ENCODE measurements at places on chromosomes 7 and 10. TPM values are rescaled to one million over a fixed set of nuclear protein-coding genes. Genes with fewer than 3 reads are reported as not detected.

DNA sequence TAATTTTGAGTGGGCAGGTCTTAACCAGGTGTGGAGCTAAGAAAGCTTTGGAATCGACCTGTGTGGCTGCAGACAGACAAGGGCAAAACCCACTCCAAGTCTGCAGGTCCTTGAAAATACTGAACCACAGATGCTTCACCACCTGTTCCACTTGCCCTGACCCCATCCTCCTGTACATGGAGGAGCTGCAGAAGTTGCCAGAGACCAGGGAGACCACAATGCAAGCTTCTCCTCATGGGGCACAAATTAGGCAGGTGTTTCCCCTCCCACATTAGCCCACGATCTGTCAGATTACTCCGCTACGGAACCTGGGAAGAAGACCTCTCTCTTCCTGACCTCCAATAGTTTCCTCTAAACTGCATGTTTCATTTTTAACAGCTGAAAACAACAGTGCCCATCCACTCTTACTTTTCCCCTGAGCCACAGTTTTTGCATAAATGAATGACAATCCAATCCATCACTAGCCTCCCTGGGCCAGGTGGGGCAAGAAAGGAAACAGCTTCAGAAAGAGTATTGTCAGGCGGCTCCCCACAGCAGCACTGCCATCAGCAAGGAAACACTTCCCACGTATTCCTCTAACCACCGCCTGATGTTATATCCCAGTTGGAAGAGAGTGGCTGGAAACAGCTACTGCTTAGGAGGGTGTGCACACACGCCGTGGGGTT is 141.6 kb downstream of the PRKAG2 start:
- no peak for DNase-seq

GRCh38 chr7:129906700-129907099 is 46.1 kb downstream of the UBE2H start:
- no peak for DNase-seq

- peak; percentile 22 for DNase-seq
Measured at GRCh38 chr10:95864906-95865813, 42.6 kb upstream of the CC2D2B start.

GRCh38 chr10:105615715-105616365 is 974.8 kb downstream of the SORCS3 start:
- no peak for DNase-seq

GRCh38 chr10:69759641-69760040 is 42.1 kb upstream of the COL13A1 start:
- no peak for DNase-seq

DNA sequence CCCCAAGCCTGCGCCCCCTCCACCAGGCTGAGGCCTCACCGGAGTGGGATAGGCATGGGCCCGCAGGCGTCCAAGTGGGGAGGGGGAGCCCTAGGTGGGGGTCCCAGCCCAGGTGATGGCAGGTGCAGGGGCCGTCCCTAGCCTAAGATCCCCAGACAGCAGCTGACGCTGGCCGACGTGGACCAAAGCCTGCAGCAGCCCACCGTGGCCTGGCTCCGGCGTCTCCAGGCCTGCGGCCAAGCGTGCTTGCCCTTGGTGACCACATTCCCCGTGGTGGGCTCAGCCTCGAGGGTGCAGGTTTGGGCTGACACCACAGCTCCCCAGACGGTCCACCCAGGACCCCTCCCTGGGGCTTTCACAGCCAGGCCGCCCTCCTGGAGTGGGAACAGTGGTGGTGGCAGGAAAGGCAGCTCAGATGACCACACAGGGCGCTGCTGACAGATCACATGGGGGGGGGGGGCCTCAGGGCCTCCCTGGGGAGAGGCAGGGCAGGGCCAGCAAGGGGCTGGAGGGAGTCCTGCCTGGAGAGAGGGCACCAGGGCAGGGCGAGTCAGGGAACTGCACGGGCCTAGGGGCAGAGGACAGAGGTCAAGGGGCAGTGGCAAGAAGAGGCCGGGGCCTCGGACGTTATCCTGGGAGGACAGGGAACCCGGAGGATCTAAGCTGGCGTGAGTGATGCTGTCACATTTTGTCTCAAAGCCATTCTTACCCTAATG is 767 bp upstream of the ADAM8 start:
- DNase-seq, result no peak

DNA sequence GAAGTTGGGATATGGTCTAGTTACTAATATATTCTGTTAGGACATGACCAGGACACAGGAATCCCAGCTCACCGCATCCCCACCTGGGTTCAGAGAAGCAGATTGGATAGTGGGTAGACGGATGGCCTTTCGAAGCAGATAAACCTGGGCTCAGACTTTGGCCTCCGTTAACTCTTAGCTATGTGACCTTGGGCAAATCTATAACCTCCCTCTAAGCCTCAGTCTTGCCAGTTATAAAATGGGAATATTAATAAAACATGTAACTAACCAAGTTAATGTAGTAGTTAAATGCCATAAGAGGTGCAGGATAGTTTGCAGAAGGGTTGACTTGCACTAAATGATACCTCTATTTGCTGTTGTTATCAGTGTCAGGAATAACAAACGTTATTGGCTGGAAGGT is 127.6 kb upstream of the JCAD start:
- no peak for DNase-seq

DNA sequence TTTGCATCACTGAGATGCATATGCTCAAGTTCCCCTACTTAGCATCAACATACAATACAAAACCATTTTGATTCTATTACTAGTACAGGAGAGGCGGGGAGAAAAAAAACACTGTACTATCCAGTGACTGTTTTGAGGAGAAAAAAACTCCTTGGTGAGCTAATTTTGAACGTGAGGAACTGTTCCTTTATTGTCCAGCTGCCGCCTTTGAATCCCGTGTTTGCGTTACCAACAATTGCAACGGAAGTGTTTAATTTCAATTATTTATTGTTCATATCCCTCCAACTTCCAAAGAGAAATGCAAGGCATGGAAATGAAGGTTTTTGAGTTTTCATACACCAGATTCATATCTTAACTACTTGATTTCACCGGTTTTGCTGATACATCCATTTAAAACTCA is 66.4 kb upstream of the ARHGAP21 start:
- DNase-seq, result no peak

- DNase-seq, result no peak
Measured at GRCh38 chr7:148472406-148472805, 118.2 kb upstream of the C7orf33 start.

- no peak for DNase-seq
Measured at GRCh38 chr7:46908770-46909169, 673.1 kb downstream of the TNS3 start.

- no peak for DNase-seq
Measured at GRCh38 chr7:55325371-55325792, 39.8 kb upstream of the LANCL2 start.

- peak; percentile 60 for DNase-seq
Measured at GRCh38 chr7:158343526-158343925, 244.1 kb downstream of the PTPRN2 start.

- DNase-seq, result no peak
Measured at GRCh38 chr7:44767912-44768627, 19.4 kb downstream of the ZMIZ2 start.

DNA sequence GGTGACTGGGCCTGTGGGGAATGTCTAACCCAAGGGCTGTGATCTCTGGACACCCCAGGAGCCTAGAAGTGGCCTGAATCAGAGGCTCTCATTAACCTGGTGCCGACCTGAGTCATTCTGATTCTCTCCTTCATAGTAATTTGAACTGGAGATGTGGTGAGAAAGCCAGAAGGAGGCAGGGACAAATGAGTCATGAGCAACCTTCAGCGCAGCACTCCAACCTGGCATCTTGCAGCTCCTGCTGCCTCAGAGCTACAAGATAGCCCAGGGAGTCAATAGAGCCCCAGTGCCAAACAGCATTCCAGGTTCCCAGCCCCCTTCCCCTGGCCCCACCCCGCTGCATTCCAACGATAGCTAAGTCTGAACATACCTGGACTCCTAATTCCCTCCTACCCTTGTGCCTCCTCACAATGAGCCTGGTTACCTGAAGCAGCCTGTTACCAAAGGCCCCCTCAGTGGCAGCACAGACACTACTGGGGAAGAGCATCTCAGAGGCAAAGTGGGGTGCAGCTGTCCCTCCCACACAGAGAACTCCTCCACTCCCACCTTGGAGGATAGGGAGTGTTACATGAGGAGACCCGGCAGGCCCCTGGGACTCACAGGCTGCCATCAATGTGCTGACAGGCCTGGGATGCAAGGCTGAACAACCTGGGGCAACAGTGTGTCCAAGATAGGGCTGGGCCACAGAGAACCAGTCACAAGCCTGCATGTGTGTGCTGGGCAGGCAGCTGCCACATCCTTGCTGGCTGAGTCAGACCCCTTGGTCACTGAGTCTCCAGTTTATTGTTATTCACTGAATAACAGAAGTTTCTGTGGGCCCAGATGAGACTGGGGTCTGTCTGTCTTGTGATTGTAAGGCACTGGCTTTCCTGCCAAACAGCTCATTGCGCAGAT is 76.8 kb upstream of the LEP start:
- DNase-seq, result peak; percentile 25

GRCh38 chr7:38700116-38700515 is 68.9 kb upstream of the AMPH start:
- peak; percentile 72 for DNase-seq

- DNase-seq, result no peak
Measured at GRCh38 chr7:88217675-88218428, 2.0 kb downstream of the SRI start.

DNA sequence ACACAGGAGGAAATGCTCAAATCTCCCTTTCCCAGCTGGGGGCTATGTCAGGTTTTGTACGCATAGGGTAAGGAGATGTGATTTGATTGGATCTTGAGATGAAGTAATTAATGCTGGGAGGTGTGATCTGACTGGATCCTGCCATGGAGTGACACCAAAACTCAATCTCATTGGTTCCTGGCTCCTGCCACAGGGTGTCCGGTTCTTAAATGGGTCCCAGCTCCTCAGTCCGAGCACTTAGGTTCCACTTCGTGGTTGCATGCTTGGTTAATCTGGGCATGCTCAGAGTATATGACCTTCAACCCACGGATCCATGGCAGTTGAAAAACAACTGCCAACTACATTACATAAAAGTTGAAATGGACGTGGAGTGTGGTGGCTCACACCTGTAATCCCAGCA is 3.1 kb upstream of the ZNF12 start:
- DNase-seq, result no peak

GRCh38 chr7:68417659-68418058 is 1180.6 kb upstream of the AUTS2 start:
- DNase-seq, result no peak

DNA sequence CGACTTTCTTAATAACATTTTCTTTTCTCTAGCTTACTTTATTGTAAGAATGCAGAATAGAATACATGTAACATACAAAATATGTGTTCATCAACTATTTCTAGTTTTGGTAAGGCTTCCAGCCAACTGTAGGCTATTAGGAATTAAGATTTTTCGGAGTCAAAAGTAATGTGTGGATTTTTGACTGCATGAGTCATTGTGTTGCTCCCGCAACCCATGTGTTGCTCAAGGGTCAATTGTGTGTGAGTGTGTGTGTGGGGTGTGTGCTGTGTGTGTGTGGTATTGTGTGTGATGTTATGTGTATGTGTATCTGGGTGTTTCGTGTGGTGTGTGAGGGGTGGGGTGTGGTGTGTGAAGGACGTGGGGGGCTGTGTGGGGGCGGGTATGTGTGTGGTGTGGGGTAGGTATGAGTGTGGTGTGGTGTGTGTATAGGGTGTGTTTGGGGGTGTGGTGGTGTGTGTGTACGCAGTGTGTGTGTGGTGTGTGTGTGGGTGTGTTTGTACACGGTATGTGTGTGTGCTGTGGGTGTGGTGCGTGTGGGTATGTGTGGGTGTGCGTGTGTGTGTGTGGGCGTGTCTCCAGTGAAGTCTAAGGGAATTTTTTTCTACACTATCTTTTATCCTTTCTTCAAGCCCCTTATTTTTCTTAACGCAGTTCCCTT is 60.5 kb downstream of the RSU1 start:
- no peak for DNase-seq

- no peak for DNase-seq
Measured at GRCh38 chr10:123538401-123539320, 127.5 kb upstream of the GPR26 start.

SPDYE11 gene
- not detected for total RNA-seq

UCN3 gene
- not detected for total RNA-seq

KLF14 gene
- total RNA-seq, result 0.15 TPM

ZNF365 gene
- 2.0 TPM for total RNA-seq

RBP3 gene
- not detected for total RNA-seq

Data from upper lobe of left lung (tissue), 6 donors.